ENCODE measurements at places on chromosomes 1 and 21.
A peak's percentile ranks its signal among the peaks of the same experiment; 100 is the strongest.

DNA sequence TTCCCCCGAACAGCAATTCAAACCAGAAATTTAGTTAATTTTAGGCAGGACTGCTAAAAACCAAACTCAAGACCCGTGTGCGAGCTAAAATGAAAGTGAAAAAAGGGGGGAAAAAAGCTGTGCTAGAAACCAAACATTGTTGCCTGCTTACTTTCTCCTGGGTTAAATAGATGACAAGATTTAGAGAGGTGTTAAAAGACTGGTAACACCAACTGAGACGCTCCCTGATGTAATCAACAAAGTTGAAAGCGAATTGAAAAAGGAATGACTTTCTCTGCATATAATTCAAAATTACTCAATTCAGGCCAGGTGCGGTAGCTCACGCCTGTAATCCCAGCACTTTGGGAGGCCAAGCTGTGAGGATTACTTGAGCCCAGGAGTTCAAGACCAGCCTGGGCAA is 6.8 kb downstream of the CDCA8 start:
- DNase-seq, result no peak

DNA sequence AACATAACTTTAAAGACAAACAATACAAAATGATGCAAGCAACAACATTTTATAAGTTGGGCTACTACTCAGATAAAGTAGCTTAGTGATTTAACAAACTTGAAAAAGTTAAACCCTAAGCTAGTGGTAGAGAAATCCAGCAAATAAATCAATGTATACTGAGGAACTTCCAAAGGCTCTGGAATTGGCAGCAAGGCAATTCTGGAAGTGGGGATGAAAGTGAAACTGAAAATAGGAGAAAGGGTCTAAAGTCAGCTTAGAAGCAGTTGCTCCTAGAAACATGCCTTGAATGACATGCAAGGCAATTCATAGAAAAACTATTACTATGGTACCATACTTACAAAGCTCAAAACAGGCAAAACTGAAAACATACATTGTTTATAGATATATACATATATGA is 90.0 kb upstream of the CAMK1G start:
- DNase-seq, result no peak

- DNase-seq, result no peak
Measured at GRCh38 chr1:30313176-30313575, 410.2 kb downstream of the MATN1 start.

DNA sequence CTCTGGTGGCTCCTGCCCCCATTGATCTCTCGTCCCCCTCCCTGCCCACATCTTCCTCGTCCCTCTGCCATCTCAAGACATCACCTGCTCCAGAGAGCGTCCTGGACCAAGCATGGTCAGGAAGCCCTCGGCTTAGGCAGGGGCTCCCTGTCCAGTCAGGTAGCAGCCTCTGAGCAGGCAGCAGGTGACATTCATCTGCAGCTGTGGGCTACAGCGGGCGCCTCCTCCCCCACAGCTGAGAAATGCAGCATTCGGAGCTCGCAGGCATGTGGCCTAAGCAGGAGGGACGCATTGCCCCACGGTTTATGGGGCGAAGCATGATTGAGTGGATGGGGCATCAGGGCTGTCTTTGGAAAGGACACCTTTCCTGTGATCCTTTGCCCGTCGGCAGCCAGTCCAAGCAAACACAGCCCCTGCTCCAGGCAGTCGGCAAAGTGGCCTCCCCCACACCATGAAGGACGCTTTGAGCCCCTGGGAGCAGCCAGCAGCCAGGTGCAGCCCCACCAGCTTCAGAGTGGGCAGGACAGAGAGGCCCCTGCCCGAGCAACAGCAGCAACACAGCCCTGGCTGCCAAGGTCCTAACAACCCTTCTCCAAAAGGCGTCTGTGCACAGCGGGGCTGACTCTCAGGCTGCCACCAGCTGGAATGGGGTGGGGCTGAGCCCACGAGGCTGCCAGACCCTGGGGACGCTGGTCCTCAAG is 234.1 kb upstream of the VAMP3 start:
- no peak for DNase-seq

GRCh38 chr1:115164484-115164883 is 75.2 kb upstream of the TSPAN2 start:
- DNase-seq, result no peak

- no peak for DNase-seq
Measured at GRCh38 chr1:84686223-84686622, 4.0 kb downstream of the SSX2IP start.

GRCh38 chr1:218402786-218403120 is 57.6 kb downstream of the TGFB2 start:
- no peak for DNase-seq

- no peak for DNase-seq
Measured at GRCh38 chr1:235077163-235077540, 51.5 kb downstream of the TOMM20 start.

DNA sequence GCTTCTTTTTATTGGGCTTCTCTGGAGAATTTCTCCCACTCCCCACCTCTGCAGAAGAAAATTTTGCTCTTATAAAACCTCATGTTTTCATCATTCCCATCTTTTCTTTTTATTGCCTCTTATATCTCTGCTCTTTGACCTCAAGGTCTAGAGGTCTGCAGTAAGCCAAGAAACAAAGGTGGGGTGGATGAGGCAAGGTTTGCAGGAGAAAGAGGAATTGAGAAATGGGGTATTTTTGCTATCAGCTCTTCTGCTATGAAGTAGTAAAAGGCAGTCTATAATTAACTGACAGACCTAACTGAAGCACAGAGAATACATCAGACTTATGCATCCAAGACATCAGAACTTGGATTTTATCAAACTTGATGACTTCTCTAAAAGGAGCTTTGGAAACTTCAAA is 22.9 kb downstream of the SYT11 start:
- DNase-seq, result no peak

- DNase-seq, result no peak
Measured at GRCh38 chr1:239478069-239478468, 91.7 kb downstream of the CHRM3 start.

GRCh38 chr1:165259236-165259635 is 97.3 kb downstream of the LMX1A start:
- DNase-seq, result no peak

DNA sequence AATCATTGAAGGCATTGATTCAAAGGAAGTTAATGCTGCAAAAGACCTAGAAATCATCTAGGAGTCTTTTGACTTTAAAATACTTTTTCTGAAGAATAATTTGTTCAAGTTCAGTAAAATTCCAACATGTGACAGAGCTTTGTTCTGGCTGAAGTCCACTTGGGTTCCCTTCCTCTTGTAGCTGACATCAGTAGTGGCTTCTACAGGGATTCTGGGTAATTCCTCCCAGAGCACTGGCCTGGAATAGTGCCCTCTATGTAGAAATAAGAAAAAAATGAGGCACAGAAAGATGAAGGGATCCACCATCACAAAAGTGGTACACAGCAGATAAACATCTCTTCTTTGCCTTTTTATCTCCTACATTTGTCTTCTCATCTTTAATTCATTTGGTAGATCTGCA is 548.1 kb downstream of the LTN1 start:
- DNase-seq, result no peak

- DNase-seq, result no peak
Measured at GRCh38 chr1:61253912-61254633, 171.7 kb downstream of the NFIA start.

DNA sequence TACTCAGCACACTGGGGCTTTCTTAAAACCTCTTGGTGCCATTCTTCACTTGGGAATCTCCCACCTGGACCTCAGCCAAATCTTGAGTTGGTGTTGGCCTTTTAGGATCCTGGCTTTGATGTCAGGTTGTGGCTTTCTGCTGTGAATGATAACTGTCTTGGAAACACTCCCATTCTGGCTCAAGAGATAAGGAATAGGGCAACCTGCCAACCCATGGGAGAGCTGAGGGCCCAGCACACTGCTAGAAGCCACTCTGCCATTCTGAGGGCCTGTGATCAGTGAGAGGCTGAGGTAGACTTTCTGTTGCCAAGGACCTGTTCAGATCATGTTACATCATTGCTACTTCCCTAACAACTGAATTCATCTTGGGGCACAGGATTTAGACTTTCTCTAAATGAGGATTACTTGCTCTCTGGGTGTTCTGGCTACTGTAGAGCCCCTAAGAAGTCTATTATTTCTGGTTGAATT is 45.8 kb downstream of the TTC39A start:
- DNase-seq, result no peak

- no peak for DNase-seq
Measured at GRCh38 chr1:36208978-36209703, 15.1 kb upstream of the THRAP3 start.

GRCh38 chr1:181469829-181470228 is 13.5 kb upstream of the CACNA1E start:
- DNase-seq, result no peak

- no peak for DNase-seq
Measured at GRCh38 chr1:200707116-200707515, 31.6 kb upstream of the CAMSAP2 start.

- no peak for DNase-seq
Measured at GRCh38 chr21:31658053-31658452, 1.4 kb upstream of the SOD1 start.

DNA sequence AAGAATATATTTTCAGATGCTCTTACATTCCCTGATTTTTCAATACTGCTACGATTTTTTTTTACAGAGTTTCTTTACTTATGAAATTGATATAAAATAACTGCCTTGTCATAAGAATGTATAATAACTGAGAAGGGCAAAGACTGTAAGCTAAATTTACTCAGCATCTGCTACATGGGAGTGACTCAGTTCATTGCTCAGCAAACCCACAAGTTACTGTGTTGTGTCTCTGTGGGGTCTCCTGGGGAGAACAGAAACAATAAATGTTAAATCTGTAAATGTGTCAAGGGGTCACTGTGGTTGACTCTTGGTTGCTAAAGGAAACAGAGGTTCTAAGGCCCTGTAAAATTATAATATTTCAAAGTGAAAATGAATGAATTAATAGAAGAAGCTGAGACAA is 210.3 kb upstream of the CACYBP start:
- DNase-seq, result no peak

- DNase-seq, result no peak
Measured at GRCh38 chr1:215739025-215739424, 171.9 kb downstream of the KCTD3 start.

DNA sequence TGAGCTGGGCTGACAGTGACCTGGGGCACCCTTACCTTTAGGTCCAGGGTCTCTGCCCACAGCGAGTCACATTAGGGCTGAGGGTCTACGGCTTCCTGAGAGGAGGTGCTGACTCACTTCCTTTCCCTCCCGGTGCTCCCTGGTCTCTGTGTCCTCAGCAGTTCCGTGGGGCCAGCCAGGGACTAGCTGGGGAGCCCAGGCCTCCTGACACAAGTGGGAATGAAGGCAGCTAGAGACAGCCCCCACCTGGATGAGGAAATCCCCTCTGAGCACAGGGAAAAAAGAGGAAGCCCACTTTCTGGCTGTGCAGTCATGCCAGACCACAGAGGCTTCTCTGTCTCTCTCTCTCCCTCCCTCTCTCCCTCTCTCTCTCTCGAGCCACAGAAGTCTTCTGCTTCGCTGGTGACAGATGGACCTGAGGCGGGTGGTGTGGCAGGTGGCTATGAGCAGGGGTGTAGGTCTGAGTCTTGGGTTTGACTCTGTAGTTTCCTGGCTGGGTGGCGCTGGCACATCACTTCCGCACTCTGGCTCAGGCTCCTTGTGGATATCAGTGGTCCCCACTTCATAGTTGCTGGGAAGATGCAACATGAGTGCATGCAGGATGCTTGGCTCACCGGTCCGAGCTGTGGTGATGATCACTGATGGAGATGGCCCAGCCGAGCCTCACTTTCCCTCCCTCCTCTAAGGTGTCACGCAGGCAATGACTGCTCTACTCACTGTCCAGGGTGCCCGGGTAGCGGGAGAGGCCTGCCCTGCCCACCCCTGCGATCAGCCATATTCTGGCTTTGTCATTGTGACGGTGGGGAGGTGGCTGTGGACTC is 3.5 kb downstream of the SLC66A1 start:
- DNase-seq, result no peak

DNA sequence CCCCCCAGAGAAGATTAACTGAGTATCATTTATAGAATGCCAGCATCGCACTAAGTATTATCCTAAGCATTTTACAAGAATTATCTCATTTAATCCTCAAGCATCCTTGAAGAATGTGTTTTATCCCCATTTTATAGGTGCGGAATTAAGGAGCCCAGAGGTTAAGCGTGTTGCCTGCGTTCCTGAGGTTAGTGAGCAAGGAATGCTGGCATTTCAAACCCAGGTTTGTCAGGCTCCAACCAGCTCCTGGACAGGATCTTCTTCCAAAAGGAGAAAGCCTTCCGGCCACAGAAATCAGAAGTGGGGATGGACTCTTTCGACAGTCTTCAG is 82.3 kb downstream of the SSBP3 start:
- no peak for DNase-seq

- peak; percentile 72 for DNase-seq
Measured at GRCh38 chr1:205440476-205441317, 15.1 kb downstream of the BLACAT1 start.

DNA sequence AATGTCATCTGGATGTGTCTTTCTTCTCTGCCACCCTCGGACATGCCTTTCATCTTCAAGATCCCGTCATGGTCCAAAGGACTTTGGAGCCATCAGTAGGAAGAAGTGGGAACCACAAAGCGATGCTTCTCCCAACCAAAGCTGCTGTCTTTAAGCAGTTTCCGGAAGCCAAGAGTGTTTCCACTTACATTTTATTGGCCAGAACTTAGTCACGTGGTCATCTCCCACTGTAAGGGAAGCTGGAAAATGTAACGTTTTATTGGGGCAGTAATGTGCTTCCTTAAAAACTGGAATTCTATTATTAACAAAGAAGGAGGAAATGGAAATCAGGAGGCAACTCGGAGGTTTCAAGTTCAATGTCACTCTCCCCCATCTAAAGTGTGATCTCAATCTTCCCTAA is 170.8 kb downstream of the ATG4C start:
- DNase-seq, result no peak

- DNase-seq, result no peak
Measured at GRCh38 chr1:24558902-24559791, 3.3 kb downstream of the NCMAP start.
